ENCODE measurements at places on chromosomes 6 and 20. TPM values are rescaled to one million over a fixed set of nuclear protein-coding genes. Genes with fewer than 3 reads are reported as not detected.

Gene ZNF184
- 4.4 TPM for total RNA-seq

Gene SLC18B1
- total RNA-seq = 6.4 TPM

Gene OSBPL2
- total RNA-seq = 51.3 TPM

Gene TMEM170B
- 2.5 TPM for total RNA-seq

Gene BLCAP
- total RNA-seq = 81.3 TPM

Gene FERMT1
- total RNA-seq = 9.8 TPM

Gene PRELID3B
- total RNA-seq = 73.4 TPM

Gene LINC00237
- total RNA-seq = not detected

Gene SCGN
- not detected for total RNA-seq

Gene RAB23
- total RNA-seq = 31.4 TPM

Gene CLPSL1
- total RNA-seq = not detected

Gene AGER
- total RNA-seq = 8.1 TPM

Gene FAM83D
- 20.4 TPM for total RNA-seq

Gene AIF1
- 25.0 TPM for total RNA-seq

Gene PRR18
- total RNA-seq = not detected

Gene TSPO2
- not detected for total RNA-seq

Gene TRIM10
- total RNA-seq = not detected

Gene CENPW
- total RNA-seq = 6.4 TPM

Gene SLC17A1
- not detected for total RNA-seq

Gene ZBTB46
- 7.4 TPM for total RNA-seq

Gene SEMG2
- not detected for total RNA-seq

Gene OTOR
- not detected for total RNA-seq

Gene LRRN4
- total RNA-seq = not detected

Gene C4A
- 31.4 TPM for total RNA-seq

Gene MAFB
- 80.5 TPM for total RNA-seq

Gene SLC24A3
- total RNA-seq = 12.3 TPM

Gene FGD2
- total RNA-seq = 20.4 TPM

Gene FAM83B
- 35.8 TPM for total RNA-seq

Gene CPXM1
- total RNA-seq = 19.4 TPM

Gene TBXT
- not detected for total RNA-seq

Gene OPRL1
- 1.5 TPM for total RNA-seq

Gene SLC22A7
- total RNA-seq = not detected
